Stimulated activated naive CD4-positive, alpha-beta T cell treated with Interleukin-2 at 50 U/mL for 16 hours (primary cell): ENCODE measurements at places on chromosomes 12 and 14.

DNA sequence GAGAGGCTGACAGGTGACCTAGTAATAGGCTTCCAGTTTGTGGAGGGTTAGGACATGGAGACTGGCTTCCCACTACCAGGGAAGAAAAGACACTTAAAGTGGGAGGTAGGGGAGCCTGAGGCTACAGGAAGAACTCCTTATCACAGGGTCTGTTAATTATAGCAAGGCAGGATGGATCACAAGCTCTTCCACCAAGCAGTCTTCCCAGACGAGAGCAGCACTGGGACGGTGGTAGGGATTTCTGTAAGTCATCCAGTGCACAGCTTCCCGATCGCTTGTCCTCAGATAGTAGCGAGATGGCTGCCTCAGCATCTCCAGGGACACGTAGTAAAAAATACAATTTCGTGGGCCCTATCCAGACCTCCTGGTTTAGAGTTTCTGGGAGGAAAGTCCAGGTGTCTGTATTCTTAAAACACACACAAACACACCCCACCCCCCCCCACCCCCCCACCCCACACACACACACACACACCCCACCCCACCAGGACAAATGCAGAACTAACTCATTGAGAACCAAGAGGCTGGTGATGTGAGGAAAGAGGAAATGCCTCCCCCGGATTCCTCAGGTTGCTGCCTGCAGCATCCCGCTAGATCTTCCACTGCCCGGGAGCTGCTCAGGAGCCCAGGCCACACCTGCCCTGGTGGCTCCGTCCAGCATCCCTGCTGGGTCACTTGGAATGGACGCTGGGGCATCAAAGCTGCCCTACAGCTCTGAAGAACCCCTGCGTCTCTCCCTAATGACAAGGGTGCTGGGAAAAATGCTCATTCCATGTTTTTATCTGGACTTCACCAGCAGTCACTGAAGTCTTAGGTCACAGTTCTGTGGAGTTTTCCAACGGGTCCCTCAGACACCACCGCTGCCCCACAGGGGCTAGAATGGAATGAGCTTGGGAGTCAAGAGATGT, 307.2 kb downstream of the CACNA1C start:
- no peak for DNase-seq

DNA sequence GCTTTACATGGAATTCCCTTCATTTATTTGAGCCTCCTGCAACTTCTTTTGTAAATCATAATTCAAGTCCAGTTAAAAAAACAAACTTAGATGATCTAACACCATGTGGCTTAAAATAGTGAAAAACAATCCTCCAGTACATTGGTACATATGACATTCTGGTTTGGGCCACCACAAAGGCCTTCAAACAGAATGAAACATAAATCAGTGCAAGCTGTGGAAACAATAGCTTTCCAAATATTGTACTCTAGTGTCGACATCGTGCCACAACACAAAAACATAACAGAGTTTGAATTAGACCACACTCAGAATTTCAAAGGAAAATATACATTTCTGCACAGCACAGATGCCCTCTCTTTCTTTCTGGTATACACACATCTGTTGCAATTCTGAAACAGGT, 751.3 kb downstream of the SLC6A15 start:
- no peak for DNase-seq

- DNase-seq: peak; percentile 75
These were observed 18.8 kb upstream of the FLVCR2 start for GRCh38 chr14:75559451-75560222.

- no peak for DNase-seq
These were observed 263 bp downstream of the RCOR1 start for GRCh38 chr14:102592763-102593060.

GRCh38 chr14:54462048-54462447, 20.9 kb upstream of the CNIH1 start:
- DNase-seq: no peak

GRCh38 chr14:56738020-56738419, 72.3 kb downstream of the OTX2 start:
- DNase-seq: no peak

DNA sequence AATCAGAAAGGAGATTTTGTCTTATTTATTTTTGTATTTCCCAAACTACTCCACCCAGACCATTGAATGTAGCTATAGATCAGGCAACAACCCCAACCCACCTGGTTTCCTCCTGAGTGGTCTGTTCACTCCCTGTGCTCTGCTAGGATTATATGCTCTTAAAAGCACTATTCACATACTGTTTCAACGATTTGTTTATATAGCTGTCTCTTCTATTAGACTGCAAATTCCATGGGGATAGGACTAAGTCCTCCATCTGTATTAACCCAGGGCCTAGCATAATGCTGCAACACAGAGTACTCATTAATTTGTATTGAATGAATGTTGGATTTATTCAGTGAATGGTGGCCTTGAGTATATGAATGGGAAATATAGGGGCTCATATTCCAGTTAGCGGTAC, 307.6 kb downstream of the RAD51B start:
- no peak for DNase-seq

DNA sequence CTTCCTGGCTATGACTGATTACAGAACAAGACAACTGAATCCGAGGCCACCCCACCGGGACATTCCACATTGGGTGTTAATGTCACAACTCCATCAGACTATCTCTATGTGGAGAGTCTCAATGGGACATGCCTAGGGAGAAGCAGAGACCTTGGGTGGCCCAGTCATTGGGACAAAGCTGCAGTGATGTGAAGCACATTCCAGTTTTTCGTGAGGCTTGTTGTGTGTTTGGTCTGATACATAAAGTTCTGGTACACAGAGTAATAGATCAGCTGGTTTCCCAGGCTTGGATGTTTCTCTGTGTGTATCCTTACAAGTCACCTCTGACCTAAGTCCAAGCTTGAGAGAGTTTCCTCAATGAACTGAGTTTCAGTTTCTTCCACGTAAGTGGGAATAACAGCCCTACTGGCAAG, 42.3 kb downstream of the CPM start:
- no peak for DNase-seq

- DNase-seq: no peak
These were observed 11.4 kb upstream of the ARF6 start for GRCh38 chr14:49881350-49882001.

DNA sequence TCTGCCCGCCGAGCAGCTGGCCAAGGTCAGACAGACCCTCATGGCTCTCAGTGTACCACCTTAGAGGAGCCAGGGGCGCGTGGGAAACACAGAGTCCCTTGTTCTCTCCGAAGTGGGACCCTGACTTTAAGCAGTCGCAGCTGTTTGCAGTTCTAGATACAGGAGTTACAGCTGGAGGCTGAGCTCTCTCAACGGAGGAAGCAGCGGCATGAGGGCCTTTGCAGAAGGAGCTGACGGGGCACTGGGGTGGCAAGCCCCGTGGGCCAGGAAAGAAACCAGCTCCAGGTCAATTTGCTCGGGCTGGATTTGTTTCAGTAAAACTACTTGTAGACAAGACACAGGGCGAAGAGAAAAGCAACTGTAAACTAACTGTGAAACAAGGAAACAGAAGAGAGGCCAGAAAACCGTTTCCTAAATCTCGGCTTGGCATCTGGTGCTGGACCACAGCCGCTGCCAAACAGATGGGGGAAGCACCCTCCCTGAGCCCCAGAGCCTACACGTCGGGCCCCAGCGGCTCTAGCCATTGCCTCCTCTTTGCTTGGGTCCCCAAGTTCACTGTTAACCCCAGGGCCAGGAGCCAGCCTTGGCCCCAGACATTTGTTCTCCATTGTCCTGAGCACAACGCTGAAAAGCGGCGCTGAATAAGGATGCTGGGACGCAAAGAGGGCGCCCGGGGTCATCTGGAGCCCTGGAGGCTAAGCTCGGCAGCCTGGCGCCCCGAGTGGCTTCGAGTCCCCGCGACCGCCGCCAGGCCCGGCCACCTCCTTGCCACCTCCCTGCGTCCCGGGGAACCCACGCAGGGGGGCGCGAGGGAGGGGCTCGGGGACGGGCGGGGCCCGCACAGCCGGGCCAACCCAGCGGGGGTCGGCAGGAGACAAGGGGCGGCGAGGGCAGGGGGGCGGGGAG, 914 bp upstream of the PACS2 start:
- peak; percentile 61 for DNase-seq

- no peak for DNase-seq
These were observed 85.7 kb downstream of the GPATCH2L start for GRCh38 chr14:76237349-76237990.

- no peak for DNase-seq
These were observed 4.4 kb downstream of the TMEM179 start for GRCh38 chr14:104600141-104600643.

DNA sequence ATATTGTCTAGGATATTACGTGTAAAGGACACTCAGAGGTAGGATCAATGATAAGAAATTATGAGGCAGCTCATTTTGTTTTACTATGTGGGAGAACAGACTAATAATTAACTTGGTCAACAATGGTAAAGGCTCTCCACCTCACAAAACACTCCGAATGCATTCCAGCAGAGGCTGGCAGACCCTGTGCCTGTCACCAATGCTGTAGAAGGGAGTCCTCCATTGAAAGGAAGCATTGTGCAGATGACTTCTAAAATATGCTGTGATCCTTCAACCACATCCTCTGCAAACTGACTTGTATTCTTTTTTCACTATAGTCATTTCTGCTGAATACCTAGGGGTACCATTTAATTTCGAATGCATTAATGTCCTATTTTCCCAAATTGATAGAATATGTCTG, 119.6 kb upstream of the EEA1 start:
- DNase-seq: no peak

DNA sequence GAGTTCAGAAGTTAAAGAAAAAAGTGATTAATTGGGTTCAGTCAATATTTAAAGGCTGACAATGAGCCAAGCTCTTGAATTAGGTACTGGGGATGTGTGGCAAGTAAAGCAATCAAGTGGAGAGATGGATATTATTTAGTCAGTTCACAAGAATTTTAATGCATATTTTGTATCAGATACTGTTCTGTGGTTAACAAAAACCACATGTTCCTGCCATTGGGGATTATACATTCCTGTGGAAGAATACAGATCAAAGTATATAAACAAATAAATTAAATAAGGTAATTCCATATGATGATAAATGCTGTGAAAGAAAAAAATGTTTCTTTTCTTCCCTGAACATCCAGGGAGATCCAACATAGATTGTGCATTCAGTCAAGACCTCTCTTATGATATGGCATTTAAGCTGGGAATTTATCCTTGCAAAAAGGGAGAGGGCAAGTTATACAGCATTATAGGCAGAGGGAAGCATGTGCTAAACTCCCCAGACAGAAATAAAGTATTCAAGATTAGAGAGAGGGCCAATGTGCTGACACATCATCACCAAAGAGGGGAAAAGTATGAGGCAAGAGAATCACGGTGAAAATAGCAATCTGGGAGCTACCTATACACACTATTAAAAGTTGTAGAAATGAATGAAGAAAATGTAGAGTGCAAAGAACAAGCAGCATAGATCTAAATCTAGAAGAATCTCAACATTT, 17.6 kb upstream of the A2M start:
- DNase-seq: no peak
